Nucleus accumbens (tissue), 56 donors: ENCODE measurements at places on chromosomes 7 and 10.

DNA sequence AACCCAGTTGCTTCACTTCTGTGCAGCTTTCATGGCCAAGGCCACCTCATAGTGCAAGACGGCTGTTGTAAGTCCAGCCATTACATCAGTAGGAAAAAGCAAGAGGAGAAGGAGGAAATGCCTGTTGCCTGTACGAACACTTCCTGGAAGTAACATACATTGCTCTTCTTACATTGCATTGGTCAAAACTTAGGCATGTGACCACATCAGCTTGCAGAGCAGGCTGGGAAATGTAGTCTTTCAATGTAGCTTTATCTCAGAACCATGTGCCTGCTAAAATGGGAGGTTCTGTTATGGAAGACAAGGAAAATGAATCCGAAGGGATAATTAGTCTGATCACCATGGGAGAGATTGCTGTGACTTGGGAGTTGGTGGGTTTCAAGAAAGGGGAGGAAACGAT is 4.3 kb downstream of the SLC29A3 start:
- DNase-seq, result no peak

DNA sequence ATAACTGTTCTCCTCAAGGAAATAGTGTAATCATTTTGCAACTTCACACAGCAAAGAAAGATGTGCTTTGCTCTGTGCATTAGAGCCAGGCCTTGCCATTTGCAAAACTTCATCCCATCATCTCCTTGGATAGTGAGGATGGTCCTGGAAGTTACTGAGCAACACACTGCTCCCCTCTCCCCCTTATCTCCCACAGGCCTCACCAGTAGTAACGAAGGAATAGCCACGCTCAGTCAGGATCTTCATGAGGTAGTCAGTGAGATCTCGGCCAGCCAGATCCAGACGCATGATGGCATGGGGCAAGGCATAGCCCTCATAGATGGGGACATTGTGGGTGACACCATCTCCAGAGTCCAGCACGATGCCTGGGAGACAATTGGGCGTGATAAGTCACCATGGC is 11.5 kb downstream of the ACTA2 start:
- DNase-seq, result no peak

- no peak for DNase-seq
These were observed 131.9 kb downstream of the KCNMA1 start for GRCh38 chr10:77505431-77506334.

- no peak for DNase-seq
These were observed 903 bp upstream of the KCNMA1 start for GRCh38 chr10:77638321-77639101.

- no peak for DNase-seq
These were observed 6.9 kb upstream of the GPR85 start for GRCh38 chr7:113093561-113093960.

DNA sequence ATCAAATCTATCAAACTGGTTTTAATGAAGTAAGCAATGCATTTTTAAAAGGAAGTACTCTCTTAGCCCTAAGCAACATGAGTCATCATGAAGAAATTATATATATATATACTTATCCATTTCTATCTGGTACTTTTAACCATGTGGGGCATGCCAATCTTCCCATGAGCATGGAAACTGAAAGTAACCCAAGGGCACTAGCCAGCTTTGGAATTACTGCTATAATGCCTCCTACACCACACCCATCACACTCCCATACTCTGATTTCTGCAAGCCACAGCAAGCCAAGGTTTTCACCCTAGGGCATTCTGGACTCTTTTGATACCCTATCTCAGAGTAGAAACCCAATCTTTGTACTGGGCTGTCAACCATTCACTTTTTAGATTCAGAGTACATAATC is 204.6 kb downstream of the IMMP2L start:
- DNase-seq, result no peak

DNA sequence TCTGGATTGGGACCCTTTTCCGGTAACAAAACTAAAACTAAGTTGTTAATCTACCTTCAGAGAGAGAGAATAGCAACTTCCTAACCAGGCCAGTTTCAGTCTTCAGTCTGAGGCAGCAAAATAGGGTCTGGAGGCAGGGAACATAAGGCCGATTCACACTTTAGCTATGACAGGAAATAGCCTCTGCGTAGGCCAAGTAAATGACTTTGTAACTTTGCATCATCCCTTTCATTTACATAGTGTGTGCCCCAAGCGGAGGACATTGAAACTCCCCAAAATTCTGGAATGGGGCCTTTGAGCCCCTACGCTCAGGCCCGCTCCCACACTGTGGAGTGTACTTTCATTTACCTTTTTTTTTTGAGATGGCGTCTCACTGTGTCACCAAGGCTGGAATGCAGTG is 1.7 kb upstream of the UPP1 start:
- DNase-seq, result no peak

- DNase-seq, result no peak
These were observed 16.9 kb upstream of the ATP6V0A4 start for GRCh38 chr7:138814816-138815332.
